ENCODE measurements at places on chromosomes 6 and 20.

DNA sequence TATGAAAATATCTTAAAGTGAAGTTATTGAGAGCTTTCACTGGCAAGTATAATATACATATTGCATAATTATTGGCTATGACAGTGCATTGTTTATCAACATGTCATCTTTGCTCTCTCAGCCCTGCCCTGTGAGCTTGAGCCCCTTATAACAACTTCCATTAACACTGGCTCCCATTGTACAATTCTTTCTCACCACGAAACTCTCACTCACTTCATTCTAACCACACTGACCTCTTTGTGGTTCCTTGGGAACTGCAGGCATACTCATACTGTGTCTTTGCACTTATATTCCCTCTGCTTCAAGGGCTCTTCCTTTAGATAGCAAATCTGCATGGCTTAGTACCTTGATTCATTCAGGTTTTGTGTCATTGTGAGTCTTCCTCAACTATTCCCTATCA, 411.8 kb downstream of the CDKAL1 start:
- DNase-seq, result no peak

GRCh38 chr20:1389703-1390580, 2.9 kb downstream of the FKBP1A start:
- DNase-seq, result no peak

- DNase-seq, result no peak
Observed at GRCh38 chr6:125529061-125529460, 220.4 kb upstream of the HEY2 start.

DNA sequence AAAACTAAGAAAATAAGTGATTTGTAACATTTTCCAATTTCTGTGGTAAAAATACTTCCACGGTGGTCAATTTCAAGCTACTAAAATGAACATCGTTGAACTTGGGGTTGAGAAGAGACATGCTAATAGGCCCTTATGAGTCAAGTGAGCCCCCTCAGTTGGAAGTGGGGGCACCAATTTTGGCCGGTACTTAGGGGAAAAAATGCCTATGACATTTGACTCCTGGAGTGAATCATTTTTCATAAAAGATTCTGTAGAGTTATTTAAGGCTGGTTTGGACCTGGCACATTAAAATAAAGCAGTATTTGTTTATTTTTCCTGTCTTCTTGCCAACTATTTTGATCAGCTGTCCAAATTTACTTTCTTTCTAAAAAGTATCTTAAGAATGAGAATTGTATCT, 32.4 kb upstream of the CAP2 start:
- DNase-seq, result no peak

DNA sequence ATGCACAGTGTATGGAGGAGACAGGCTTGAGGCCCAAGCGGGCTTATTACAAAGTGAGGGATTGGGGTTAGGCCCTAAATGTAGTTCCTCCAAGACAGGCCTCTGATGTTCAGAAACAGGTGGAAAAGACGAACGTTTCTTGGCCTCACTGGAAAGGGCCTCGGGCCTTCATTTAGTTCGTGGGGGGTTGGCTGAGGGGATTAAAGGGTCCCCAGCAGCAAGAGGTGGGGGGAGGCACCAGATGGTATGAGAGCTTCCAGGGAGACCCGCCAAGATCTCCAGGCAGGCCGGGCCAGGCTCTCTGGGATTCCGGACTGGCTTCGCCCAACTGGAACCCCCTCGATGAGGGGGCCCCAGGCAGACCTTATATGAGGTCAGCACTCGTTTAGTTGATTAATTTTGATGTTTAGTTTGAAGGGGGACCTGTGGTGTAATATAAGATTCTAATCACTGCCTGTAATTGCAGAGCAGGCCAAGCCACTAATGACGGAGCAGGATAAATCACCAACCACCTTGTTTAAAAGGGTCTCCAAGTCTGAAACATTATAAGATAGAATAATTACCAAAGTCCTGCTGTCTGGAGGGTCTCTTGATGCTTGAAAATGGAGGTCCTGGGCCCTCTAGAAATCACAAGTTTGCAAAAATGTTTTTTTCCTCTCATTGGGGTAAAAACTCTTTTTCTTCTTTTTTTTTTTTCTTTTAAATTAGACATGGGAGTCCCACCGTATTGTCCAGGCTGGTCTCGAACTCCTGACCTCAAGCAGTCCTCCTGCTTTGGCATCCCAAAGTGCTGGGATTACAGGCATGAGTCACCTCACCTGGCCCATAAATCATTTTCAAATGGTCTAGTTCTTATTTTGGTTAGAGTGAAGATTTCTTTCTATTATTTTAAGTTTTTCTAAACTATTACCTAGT, 2.2 kb downstream of the HMGA1 start:
- DNase-seq, result no peak

DNA sequence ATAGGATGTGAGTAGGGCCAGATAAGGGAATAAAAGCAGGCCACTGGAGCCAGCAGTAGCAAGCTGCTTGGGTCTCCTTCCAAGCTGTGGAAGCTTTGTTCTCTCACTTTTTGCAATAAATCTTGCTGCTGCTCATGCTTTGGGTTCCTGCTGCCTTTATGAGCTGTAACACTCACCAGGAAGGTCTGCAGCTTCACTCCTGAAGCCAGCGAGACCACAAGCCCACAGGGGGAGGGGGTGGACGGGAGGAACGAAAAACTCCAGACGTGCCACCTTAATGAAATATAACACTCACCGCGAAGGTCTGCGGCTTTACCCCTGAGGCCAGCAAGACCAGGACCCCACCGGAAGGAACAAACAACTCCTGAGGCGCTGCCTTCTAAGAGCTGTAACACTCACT, 1324.4 kb upstream of the EYS start:
- no peak for DNase-seq

DNA sequence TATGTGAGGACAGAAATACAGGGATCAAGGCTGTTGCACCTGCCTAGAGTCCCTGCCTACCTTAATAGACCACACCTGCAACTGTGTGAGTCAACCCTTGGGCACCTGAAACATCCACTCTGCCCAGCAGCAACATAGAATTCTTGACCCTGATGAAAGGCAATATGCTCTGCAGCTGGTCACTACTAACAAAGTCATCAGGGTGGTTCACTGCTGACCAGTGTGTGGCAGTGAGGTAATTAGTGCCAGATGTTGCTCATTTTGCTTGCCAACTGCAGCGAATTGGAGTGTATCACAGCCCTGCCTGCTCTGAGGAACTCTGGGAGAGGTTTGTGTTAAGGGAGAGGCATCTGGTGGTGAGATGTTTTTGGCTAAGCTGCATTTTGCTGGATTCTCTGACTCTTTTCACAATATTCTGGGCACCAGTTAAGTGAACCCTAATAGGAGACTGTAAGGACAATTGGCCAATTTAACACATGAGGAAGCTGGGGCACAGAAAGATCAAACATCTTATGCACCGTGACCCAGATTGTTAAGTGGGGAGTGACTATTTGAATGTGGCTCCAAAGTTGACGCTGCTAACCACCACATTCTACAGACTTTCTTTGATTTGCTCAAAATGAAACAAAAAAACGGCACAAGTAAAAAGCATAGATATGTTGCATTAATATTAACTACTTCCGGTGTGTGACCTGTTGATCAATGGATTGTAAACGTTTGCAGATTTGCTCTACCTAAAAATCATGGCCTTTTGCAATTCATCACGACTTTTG, 61.9 kb upstream of the OPRM1 start:
- no peak for DNase-seq

DNA sequence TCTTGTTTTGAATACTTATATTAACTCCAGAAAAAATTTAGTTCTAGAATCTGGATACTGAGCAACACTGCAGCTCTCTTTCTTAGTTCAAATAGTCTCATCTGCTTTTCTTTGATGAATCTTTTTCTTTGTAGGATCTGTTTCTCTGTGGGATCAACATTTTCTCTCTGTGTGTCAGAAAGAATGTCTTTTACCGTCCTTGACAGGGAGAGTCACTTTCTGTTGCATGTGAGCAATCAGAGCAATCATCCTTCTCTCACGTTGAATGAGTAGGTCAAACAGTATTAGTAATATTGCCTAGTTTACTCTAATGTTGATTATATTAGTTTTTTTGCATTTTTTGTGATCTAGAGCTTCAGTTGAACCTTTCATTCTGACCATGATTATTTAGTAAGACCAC, 130.9 kb downstream of the TRMT11 start:
- DNase-seq, result no peak

GRCh38 chr20:57553376-57554018, 7.4 kb upstream of the PCK1 start:
- DNase-seq, result no peak

- DNase-seq, result peak; percentile 49
Observed at GRCh38 chr20:53146201-53146891, 174.2 kb downstream of the TSHZ2 start.

DNA sequence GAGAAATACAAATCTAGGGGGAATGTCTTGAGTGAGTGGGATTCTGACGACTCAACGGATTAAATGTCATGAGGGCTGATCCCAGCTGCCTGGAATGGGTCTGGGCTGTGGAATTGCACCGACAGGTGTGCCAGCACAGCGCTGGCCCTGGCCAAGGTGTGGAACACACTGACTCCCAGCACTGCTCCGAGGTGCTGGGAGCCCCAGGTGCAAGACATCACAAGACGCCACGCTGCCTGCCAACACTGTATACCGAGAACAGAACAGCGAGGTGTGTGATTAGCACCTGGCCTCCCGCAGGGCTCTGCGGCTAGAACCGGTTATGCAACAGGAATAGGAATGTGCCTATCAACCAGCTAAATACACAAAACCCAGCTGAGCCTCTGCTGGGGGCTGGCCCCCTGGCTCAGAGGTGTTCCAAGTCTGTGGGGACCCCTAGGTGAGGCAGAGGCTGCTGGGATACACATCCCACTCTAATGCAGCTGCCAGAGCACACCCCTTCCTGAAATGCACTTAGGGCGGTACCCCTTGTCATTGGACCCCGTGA, 24.8 kb upstream of the APMAP start:
- no peak for DNase-seq

GRCh38 chr20:49275636-49276035, 2.2 kb downstream of the ZNFX1 start:
- no peak for DNase-seq

- DNase-seq, result no peak
Observed at GRCh38 chr6:3316331-3316730, 57.6 kb downstream of the PSMG4 start.

GRCh38 chr6:42292004-42292740, 74.5 kb upstream of the MRPS10 start:
- DNase-seq, result no peak

- peak; percentile 6 for DNase-seq
Observed at GRCh38 chr20:35055445-35056276, 36.9 kb downstream of the TRPC4AP start.

GRCh38 chr6:110655821-110656220, 159.4 kb downstream of the CDK19 start:
- no peak for DNase-seq

GRCh38 chr6:119390247-119390793, 40.8 kb upstream of the MAN1A1 start:
- no peak for DNase-seq

GRCh38 chr6:147449405-147450161, 58.9 kb upstream of the SAMD5 start:
- no peak for DNase-seq

- DNase-seq, result no peak
Observed at GRCh38 chr6:117840541-117840983, 66.5 kb upstream of the SLC35F1 start.

- no peak for DNase-seq
Observed at GRCh38 chr20:32132911-32133549, 23.5 kb downstream of the TM9SF4 start.

DNA sequence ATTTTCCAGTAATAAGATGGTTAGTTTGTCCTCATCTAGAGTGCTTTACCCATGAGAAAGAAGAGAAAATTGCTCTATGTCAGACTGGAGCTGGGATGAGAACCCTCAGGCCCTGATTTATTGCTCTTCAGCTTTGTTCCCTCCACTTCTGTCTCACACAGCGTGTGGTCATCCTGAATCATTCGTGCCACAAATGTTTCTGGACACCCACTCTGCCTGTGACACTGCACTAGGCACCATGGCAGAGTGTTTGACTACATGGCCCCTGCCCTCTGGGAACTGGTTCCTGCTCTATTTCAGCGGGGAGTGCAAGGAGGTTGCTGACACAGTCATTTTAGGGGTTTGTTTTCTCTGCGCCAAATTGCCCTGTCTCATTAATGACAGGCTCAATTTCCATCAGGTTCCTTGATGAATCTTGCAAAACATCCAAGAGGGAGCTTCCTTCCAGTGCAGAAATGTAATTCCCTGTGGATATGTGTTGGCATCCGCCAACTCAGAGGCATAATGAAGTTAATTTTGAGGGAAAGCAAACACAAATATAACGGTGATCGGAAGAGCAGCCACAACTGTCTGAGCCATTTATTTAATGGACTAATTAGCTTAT, 207.5 kb downstream of the CLIC5 start:
- DNase-seq, result no peak

- no peak for DNase-seq
Observed at GRCh38 chr6:54813892-54814291, 32.7 kb upstream of the FAM83B start.

- no peak for DNase-seq
Observed at GRCh38 chr6:148200781-148201180, 141.9 kb upstream of the SASH1 start.

DNA sequence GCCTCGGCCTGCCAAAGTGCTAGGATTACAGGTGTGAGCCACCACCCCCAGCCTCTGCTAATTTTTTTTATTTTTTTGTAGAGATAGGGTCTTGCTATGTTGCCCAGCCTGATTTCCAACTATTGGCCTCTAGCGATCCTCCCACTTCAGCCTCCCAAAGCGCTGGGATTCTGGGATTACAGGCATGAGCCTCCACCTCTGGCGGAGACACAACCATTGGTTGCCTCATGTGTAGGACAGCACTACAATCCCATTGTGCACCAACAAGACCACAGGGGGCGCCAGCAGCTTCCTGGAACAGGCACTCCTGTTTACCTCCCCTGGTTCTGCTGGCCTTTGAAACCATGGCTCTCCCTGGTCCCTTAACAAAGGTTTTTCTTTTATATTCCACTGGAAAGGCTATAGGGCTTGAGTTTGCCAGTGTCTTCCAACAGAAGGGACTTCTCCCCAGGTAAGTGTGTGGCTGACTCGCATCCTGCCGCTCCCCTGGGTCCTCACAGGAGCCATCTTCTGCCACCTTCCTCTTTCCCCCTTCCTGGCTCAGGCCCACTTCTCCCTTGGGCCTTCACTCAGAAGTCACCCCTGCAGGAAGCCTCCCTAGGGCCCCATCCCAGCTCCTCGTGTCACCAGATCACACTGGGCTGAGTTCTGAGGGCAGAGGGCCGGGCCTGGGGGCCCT, 39.2 kb upstream of the TLDC2 start:
- peak; percentile 68 for DNase-seq

DNA sequence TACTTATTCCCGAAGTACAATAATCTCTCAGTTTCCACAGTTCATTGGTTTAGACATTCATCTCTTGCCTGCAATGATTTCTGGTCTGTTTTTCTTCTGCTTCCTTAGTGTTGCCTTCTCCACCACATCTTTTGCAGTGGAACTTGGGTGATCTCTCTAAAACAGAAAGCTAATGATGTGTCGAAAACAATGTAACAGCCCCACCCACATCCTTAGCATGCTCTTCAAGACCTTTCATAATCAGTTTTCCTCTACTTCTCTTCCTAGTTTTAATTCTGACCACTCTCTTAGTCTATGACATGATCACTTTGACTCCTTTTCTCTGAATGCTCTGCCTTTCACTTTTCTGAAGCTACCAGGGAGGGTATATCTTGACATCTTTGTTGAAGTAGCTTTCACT, 1007.9 kb upstream of the CITED2 start:
- no peak for DNase-seq

GRCh38 chr6:15023448-15023847, 222.4 kb upstream of the JARID2 start:
- DNase-seq, result peak; percentile 60

All from activated T-cell treated with anti-CD3 and anti-CD28 coated beads for 48 hours (primary cell).